ENCODE measurements at places on chromosomes 1 and 21.

DNA sequence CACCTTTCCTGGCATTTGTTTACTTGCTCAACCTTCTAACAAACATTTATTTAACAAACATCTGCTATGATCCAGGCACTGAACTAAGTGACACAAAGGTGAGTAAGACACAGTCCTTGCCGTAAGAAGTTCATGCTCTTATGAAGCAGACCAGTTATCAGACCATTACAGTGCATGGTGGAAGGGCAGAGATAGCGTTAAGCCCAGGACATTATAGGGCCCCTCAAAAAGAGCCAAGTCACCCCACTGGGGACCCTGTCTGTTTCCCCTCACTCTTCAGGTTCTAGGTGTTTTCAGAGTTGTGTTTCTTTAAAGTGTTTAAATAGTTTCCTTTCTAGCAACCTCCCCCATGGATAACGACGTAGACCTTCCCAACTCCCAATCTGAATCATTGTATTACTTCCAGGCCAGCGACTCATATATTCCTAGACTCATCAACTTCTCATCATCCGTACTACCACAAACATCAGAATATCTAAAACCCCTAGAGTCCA lies 39.3 kb downstream of the TCP10L start:
- no peak for DNase-seq

DNA sequence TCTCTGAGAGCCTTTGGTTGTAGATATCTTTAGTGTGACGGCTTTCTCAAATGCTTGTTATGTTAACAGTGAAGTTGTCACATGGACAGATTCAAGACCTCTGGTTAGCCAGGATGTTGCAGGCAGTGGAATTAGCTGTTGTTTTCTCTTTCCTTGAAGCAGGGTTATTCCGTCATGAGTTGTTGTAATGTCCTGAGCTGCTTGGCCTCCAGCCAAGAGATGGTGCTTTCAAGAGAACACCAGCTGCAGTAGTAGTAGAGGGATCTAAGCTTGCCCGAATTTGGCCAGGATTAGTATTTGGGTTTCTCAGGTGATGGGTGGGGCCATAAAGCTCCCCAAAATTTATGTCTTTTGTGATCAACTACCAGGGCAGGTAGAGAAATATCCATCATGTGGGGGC lies 13.4 kb downstream of the KCNE1 start:
- DNase-seq: no peak

DNA sequence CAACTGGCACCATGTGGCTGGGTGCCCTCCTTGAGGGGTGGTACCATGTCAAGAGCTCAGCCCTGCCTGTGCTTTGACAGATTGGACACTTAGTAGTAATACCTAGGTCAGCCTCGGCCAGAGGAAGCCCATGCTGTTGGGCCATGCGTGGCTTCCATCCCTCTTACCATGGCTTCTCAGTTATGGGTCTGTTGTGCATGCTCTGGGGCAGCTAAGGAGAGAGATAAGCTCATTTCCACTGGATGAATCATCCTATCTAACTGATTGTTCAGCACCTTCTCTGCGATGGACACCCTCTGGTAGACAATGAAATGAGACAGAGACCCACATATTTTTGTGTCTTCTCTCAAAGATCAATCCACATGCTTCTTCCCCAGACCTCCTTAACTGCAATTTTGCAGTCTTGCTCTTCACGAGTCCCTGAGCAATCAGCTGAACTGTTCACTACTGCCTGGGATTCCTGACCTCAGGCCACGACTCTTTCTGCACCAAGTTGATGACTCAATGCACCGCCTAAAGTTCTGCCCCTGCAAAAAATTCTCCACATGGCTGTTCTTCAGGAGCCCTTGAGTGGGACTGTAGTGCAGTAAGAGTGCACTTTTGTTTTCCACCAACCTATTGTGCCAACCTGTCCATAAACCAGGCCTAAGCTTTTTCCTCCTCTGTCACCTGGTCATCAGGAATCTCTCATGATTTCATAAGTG lies 6.9 kb upstream of the TRIM62 start:
- DNase-seq: no peak

DNA sequence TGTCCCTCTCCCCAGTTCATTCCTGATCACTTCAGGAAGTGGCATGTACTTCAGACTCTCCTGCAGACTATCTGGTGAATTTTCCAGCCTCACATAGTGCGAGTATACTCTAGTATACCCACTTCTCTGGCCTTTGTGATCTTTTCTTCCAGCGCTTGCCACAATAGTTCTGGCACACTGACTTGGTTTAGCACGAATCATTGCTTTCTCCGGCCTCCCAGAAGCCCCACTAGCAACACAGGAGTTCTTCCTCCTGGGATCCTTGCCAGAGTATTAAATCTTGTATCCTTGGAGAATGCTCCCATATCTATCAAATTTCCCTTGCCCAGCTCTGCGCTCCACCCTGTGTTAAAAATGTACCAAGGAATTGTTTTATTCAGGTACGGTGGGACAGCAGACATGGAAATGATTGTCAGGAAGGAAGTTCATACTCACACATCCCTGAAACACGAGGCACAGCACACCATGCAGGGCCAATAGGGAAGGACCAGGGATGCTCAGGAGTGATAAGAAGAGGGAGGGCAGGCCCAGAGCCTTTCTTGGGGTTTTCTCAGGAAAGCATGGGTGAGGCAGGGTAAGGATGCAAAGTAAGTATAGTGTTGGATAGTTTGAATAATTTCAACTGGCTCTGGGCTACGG lies 136.7 kb downstream of the ADSS2 start:
- no peak for DNase-seq

DNA sequence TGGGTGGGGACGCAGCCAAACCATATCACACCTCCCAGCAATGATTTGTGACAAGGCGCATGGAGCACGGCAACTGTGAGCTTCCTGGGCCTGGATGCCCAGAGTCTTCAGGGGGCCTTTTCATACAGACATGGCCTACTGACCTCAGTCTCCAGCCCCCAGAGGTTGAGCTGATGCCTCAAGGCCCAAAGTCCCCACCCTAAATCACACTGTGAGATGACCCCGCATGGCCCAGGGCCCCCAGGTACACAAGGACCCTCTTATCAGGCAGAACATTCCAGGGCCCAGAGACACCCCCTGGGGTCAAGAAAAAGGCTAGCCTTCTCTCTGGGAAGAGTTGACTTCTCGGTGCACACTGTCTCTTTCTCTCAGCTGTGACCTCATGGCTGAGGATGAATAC lies 179.7 kb upstream of the C1orf174 start:
- DNase-seq: no peak

GRCh38 chr1:243487649-243488227 lies 231.9 kb downstream of the SDCCAG8 start:
- DNase-seq: no peak

DNA sequence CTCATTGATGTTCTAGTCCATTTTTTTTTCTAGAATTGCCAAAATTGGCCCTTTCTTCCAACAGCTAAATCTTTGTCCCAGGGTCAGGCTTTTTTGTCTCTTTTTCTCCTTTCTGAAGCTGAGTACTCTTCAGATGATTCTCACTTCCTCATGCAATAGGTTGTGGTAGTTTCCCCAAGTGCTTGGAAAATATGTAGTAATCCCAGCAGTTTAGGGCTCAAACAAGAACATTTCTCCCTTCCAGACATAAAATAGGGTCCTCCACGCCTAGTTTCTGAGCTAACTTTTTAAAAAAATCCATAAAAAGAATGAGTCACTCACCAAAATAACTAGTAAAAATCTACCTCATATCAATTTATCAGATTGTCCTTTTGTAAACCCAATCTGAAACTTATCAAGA lies 10.0 kb upstream of the MCOLN3 start:
- DNase-seq: no peak

DNA sequence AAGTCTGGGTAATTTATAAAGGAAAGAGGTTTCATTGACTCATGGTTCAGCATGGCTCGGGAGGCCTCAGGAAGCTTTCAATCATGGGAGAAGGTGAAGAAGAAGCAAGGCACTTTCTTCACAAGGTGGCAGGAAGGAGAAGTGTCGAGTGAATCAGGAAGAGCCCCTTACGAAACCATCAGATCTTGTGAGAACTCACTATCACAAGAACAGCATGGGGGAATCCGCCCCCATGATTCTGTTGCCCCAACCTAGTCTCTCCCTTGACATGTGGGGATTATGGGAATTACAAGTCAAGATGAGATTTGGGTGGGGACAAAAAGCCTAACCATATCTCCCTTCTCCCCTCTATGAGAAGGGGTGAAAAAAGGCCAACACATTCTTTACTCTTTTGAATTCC lies 11.2 kb upstream of the IVNS1ABP start:
- no peak for DNase-seq

DNA sequence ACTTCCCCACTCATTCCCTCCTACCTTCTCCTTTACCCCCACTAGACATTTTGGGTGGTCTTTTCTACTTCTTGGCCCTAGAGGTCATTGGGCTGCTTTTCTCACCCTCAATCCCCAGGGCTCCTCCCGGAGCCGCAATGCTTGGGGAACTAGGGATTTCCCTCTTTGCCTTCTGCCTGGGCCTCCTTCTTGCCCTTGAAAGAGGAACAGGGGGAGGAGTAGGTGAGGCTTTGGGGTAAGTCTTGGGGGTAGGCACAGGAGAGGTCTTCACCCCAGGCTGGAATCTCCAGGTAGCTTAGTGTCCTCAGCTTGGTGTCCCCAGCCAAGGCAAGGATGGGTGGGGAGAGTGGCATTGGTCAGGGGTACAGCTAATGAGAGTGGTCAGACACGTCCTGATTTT lies 56.2 kb upstream of the EPS8L3 start:
- DNase-seq: no peak
